ENCODE measurements at places on chromosomes 12 and 14. TPM values are rescaled to one million over a fixed set of nuclear protein-coding genes. Genes with fewer than 3 reads are reported as not detected.

The SDR9C7 gene
- total RNA-seq = not detected

The PLEKHG7 gene
- total RNA-seq = 0.84 TPM

The CLMN gene
- 135 TPM for total RNA-seq

The RAP1B gene
- total RNA-seq = 121 TPM

The KLHDC1 gene
- total RNA-seq = 3.3 TPM

The KLHL33 gene
- total RNA-seq = 0.09 TPM

The TPH2 gene
- not detected for total RNA-seq

The NR1H4 gene
- 30.5 TPM for total RNA-seq

The NTN4 gene
- 25.3 TPM for total RNA-seq

Measured in left colon (tissue), 2 donors.